G401 (cell line): ENCODE measurements at places on chromosomes 1 and 21. TPM values are rescaled to one million over a fixed set of nuclear protein-coding genes. Genes with fewer than 3 reads are reported as not detected.

GRCh38 chr1:223716302-223716862 is 4.0 kb downstream of the CAPN2 start:
- DNase-seq: peak; percentile 93

- DNase-seq: no peak
Measured at GRCh38 chr1:114330451-114330983, 176.8 kb upstream of the SYT6 start.

GRCh38 chr1:198531891-198532290 is 8.6 kb downstream of the ATP6V1G3 start:
- no peak for DNase-seq

DNA sequence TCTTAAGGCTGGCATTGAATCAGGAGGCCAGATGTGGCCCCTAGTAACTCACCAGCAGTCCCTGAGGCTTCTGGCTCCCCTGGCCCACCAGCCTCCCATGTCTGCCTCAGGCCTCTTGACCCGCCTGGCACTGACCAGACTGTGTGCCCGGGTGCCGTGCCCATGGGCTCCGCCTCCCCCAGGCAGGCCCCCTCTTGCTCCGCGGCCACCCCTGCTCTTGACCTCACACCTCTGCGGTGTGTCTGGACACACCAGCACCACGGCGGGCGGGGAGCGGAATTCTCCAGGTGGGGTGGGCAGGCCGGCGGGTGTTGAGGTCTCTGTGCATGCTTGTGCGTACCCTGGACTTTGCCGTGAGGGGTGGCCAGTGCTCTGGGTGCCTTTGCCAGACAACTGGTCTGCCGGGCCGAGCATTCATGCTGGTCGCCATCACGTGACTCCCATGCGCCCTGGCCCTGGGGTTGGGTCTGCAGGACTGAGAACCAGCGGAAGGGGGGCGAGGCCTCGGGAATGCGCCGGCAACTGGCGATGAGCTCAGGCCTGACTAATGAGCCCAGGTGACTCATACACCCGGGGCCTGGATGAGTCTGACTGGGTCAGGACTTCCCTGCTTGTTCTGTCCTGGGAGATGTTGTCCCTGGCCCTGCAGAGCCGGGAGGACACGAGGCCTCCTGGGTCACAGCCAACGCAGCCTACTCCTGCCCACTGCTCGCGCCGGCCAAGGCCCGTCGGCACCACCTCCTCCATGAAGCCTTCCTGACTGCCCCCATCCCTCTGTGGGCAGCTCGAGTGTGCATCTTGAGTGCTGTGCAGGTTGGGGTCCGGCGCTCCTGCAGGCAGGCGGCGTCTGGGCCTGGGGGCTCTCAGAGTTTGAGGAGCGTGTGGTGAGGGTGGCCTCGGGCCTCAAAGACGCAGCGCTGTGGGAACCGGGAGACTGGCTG is 22.6 kb downstream of the COL18A1 start:
- DNase-seq: no peak

DNA sequence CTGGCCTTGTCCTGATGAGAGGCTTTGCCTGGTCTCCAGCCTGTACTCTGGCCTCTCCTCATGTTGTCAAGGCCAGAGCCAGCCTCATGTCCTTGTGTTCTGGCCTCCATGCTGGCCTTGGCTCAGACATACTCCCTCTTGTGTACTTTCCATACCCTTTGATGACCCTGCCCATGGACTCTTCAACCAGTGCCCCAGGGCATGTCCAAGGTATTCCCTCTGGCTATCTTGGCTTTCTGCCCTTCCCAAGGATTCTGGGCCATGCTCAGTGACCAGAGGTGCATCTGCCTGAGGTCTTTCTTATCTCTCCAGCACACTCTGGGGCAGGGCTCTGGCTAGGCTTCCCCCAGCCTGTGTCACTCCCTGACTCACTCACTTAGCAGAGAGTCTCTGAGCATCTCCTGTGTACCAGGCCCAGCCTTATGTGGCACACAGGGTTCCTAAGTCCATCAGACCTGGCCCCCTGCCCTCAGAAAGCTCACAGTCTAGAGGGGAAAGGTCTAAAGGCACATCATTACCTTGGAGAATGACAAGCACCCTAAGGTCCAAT is 141.4 kb upstream of the GRIK3 start:
- DNase-seq: no peak

GRCh38 chr1:231428377-231428776 is 6.3 kb upstream of the EGLN1 start:
- DNase-seq: no peak

DNA sequence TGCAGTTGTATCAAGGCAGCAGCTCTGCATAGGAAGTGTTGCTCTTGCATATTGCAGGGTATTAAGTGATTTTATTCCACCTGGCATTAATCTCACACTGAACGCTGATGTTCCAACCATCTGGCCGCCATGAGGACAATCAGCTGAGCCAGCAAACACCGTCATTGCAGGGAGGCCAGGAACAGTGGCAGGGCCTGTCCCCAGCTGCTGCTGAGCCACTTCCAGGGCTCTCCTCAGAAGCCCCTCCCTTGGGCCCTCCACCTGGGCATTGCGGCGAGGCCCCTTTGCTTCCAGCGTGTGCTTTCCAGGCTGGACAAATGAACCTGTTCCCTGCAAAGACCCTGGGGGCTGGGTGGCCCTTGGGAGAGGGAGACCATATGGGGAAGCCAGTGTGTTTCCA is 171.6 kb upstream of the C1orf174 start:
- DNase-seq: peak; percentile 2

DNA sequence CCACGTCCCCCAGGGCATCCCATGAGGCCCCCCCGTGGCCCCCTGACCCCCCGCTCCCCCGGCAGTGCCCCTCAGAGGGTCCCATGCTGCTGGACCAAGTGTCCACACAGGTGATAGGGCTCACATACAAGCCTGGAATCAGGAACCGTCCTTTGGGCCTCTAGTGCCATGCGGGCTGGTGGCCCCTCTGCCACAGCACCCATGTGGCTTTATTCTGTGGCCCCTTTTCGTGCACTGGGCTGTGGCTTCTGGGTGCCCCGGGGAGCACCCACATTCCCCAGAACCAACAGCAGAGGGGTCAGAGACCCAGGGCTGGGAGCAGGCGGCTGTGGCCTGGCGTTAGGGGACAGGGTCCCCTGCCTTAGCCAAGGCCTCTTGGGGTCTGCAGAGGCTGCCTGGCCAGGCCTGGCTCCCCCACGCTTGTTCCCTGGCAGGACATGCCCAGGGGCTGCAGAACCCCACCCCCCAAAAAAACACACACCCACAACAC is 31.7 kb downstream of the SLC19A1 start:
- no peak for DNase-seq

DNA sequence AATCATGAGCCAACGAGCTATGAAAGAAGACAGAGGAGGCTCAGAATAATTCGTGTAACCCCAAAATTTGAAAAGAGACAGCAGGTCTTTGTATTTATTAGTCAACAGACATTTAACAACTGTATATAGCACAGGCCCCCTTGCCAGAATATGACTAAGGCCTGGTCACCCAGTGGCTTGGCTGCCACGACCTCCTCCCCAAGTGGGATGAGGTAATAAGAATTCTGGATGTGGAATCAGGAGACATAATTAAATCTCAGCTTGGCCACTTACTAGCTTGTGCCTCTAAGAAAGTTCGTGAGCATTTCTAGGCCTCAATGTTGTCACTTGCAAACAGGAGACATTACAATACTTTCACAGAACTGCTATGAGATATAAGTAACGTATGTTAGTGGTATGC is 134.2 kb upstream of the TNFSF4 start:
- no peak for DNase-seq

GPR161 gene
- total RNA-seq: 5.6 and 10.1 TPM in 2 replicates

FALEC gene
- 2.2 TPM in 1 of 2 replicates, not detected in the other for total RNA-seq
